Pancreas (tissue), 10 donors: ENCODE measurements at places on chromosomes 2 and 18. TPM values are rescaled to one million over a fixed set of nuclear protein-coding genes. Genes with fewer than 3 reads are reported as not detected.

ABCG8 gene
- total RNA-seq = not detected

C2orf80 gene
- total RNA-seq = not detected

SERPINB11 gene
- total RNA-seq = not detected

TRAK2 gene
- 17.0 TPM for total RNA-seq

SLC25A12 gene
- total RNA-seq = 2.6 TPM

HSPE1 gene
- total RNA-seq = 40.0 TPM

KHK gene
- 11.7 TPM for total RNA-seq

RAB6C gene
- total RNA-seq = not detected

CROCC2 gene
- not detected for total RNA-seq

ANKZF1 gene
- 17.7 TPM for total RNA-seq

CBLN2 gene
- total RNA-seq = not detected

TUBB8B gene
- not detected for total RNA-seq

CD207 gene
- 0.34 TPM for total RNA-seq

CRYGD gene
- total RNA-seq = not detected

ILKAP gene
- total RNA-seq = 17.8 TPM

KIF1A gene
- total RNA-seq = 69.4 TPM

BOK gene
- 11.1 TPM for total RNA-seq

DES gene
- total RNA-seq = 6.1 TPM

SCTR gene
- 77.8 TPM for total RNA-seq

LAMA1 gene
- total RNA-seq = 1.3 TPM

TWIST2 gene
- total RNA-seq = 0.63 TPM

C2orf81 gene
- total RNA-seq = 1.2 TPM

RNF138 gene
- 15.3 TPM for total RNA-seq

FAP gene
- total RNA-seq = 1.1 TPM
